ENCODE measurements at places on chromosomes 2 and 18.

DNA sequence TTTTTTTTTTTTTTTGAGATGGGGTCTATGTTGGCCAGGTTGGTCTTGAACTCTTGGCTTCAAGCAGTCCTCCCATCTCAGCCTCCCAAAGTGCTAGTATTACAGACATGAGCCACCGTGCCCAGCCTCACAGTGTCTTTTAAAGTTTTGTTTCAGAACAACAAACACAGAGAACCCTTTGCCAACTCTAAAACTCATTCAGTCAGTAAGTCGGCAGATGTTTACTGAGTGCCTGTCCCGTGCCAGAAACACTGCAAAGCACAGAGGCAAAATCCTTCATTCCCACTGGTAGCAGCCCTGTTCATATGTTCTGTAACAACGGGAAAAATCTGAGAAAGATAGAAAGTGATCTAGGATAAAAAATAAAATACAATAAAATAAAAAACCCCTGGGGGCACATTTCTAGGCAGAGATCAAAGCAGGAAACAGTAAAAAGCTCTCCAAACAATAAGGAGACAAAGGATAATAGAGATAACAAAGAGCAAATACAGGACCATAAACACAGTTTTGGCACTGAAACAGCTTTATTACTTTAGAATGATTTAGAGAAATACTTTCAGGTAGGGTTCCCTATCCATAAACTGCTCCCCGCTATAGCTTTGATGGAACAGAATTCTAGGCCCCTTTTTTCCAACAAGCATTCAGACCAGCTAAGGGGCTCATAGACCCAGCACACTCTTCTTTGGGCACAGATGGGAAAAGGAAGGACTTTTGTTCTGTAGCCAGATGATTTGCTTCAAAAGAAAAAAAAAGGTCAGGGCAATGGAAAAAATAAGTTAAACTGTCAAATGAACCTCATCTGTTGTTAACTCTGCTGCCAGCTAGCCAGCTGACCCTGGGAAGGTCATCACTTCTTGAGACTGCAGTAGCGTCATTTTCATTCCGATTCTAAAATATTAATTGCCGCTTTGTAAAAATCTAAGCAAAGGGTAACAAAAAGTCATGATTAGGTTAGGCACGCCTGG is 212.3 kb downstream of the CDH20 start:
- no peak for DNase-seq

- no peak for DNase-seq
These were observed 111.8 kb downstream of the B3GNT2 start for GRCh38 chr2:62307469-62308389.

DNA sequence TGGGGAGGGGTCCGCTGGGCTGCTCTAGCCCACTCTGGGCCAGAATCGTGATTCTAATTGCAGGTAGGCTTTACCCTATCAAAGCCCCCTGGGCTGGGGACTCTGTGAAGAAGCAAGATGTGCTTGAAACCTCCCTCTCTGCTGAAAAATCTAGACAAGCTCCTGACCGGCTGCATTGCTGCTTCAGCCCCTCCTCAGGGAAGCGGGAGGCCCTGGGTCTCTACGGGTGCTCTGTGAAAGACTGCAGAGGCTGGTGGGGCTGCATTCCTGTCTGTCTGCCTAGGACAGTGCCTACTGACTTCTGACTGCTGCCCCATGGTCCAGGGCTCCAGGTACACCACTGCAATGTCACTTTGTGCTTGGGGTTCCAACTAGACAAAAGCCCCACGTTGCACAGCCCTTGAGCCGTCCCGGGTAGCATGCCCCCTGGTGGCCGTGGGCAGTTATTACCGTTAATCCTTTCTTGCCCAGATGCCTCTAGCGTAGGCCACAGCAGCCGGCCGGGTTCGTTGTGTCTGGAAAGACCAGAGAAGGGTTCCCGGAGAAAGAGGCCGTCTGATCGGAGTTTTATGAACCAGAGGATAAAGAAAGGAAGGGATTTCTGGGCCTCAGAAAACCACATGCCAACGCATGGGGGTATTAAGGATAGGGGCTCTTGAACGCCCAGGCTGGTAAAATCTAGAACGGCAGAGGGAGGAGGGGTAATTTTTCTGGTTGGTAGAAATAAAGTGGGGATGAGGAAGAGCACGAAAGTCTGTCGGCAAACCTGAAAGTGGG is 15.9 kb upstream of the C1QL2 start:
- DNase-seq, result peak; percentile 13

DNA sequence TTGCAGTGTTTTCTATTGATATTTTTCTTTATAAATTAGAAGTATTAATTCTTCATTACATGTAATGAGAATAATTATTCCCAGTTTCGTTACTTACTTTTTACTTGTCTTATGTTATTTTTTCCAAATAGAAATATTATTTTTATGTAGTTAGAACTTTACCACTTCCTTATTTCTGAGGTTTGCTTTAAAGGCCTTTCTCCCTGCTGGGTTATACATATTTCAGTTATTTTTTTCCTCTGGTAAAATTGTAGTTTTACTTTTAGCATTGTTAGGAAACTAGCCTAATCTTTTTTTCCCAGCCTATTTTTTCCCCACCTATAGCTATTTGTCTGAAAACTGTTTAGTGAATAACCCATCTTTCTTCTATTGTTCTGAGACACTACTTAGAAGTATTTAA is 17.1 kb downstream of the RNF144A start:
- DNase-seq, result no peak

DNA sequence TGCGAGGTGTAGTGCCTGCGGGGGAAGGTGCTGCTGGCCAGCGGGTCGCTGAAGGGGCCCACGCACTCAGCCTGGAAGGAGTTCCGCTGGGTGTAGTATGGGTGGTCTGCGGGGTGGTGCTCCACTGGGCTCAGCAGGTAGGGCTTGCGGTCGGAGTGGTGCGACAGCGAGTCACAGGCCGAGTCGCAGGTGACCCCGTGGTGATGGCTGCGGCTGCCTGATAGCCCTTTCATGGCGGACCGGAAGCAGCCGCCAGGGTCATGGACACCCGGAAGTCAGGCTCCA is 429.8 kb downstream of the TGIF1 start:
- DNase-seq, result no peak

DNA sequence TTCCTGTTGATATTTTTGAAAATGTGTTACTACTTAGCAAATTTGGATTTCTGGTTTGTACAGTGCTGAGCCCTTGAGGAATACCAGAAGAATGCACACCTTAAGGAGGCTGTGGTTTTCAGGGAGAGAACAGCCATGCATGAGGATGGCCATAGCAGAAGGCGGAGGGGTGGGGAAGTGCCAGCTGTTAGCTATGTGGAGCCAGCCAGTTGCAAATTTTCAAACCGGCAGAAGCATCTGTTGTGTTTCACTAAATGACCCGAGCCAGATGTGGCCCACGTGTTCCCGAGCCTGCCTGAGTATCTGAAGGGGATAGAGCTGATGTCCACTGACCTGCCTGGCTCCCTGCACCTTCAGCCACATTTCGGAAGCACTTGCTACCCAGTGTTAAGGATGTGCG is 16.4 kb upstream of the RBM44 start:
- no peak for DNase-seq

GRCh38 chr2:65059071-65059470 is 2.9 kb downstream of the CEP68 start:
- no peak for DNase-seq

GRCh38 chr18:6543330-6543908 is 128.7 kb upstream of the L3MBTL4 start:
- no peak for DNase-seq

- no peak for DNase-seq
These were observed 227.2 kb upstream of the KLHL29 start for GRCh38 chr2:23157812-23158211.

DNA sequence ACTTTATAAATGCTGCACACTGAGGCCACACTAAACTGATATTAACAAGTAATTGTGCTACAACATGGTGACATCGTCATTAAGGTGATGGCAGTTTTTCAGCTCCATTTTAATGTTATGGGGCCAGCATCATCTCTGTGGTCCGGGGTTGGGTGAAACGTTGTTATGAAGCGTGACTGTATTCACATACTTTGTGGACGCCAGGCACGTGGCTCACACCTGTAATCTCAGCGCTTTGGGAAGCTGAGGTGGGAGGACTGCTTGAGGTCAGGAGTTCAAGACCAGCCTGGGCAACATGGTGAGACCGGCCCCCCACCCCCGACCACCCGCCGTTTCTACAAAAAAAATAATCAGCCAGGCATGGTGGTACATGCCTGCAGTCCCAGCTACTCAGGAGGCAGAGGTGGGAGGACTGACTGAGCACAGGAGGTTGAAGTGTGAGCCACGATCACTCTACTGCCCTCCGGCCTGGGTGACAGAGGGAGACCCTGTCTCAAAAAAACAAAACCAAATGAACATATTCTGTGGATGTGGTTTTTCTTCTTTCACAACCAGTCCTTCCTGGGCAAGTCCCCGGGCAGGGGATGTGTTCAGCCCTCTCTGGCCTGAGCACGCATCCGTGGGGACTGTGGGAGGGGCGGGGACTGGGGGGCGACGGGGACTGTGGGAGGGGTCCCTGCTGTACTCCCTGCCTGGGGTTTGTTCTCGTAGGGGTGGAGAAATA is 12.9 kb upstream of the GAL3ST2 start:
- no peak for DNase-seq

GRCh38 chr18:28995319-28995718 is 818.4 kb upstream of the CDH2 start:
- DNase-seq, result no peak

- no peak for DNase-seq
These were observed 104.2 kb downstream of the CCDC85A start for GRCh38 chr2:56287974-56288373.

DNA sequence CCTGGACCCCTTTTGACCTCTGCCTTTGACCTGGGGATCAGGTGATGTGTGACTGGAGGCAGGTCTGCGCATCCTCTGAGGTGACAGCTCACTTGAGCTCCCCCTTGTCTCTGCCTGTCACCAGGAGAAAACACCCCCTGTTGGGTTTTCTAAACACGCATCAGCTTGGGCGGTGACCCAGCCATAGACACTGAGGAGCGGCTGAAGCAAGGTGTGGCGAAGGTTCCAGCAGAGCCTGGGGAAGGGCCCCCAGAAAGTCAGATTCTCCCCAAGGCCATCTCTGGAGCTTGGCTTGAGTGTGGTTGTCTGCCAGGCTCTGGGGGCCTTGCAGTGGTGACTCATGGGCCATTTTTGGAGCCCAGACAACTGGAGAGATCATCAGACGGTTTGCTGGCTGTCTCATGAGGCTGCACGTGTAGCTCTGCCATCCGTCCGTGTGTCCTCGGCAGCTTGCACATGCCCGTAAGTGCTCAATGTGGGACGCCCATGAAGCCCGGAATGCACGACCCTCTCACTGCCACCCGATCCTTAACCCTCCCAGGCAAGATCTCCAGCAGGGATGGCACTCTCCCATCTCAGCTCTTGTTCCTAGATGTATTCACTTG is 29.4 kb downstream of the SIX3 start:
- no peak for DNase-seq

DNA sequence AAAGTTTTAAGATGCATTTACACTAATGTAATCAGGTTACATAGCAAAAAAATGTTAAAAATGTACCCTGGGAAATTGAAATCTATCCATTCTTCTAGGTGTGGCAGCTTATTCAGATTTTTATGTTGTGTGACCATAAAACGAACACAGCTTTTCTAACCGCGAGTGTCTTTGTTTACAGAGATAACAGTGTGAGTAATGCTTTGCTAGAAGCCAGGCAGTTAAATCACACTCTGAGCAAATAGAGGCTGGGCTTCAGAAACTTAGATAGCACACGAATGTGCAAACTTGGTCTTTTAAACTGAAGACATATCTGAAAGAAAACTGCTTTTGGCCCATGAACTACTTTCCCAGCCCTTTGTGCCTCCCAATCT is 116.1 kb downstream of the SPTBN1 start:
- DNase-seq, result no peak

- no peak for DNase-seq
These were observed 31.5 kb upstream of the PDIA6 start for GRCh38 chr2:10844097-10844496.

DNA sequence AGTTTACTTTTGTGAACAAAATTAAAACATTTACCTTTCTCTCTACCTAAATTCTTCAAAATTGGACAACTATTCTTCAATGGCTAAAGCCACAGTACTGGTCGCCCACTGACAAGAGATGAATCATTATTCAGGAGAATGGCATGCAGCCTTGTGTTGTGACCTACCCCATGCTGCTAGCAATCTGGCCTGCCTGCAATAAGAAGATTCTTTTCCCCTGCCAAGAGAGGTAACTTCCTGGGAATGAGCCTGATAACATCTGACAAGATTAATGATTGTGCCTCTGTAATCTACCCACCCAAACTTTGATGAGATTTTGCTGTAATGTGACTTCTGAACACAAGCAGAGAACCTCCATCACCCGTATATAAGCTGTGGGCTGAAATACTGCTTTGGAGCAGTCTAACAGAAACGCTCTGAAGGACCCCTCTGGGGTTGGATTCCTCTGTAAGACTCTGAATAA is 47.0 kb upstream of the ST3GAL5 start:
- no peak for DNase-seq

DNA sequence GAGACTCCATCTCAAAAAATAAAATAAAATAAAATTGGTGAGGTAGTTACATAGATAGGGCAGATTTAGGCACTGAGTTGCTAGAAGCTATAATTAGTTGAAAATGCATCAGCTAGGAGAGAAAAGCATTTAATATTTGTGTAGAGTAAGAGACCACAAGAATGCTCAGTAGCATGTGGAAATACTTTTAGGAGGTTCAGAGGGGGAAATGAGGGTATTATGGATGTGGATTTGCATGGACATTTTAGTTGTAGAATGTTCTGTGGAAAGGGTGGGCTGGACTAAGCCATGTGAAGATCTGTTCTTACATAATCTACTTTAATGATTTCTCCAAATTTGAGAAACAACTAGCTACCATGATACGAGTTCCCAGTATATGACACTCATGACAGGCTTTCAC is 95.5 kb downstream of the ATP9B start:
- no peak for DNase-seq

DNA sequence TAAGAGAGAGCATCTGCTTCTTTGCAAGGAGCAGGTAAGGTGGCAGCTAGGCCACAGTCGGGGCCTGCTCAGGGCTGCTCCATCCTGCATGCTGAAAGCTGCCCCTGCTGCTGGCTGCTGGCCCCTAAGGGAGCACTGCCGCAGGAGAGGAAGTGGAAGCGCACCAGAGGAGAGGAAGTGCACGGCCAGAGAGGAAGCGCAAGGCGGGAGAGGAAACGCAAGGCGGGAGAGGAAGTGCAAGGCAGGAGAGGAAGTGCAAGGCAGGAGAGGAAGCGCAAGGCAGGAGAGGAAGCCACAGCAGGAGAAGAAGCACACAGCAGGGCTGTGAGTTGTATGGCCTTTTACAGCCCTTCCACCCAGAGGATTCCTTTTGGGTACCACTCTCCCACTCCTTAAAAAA is 539.0 kb upstream of the TNP1 start:
- no peak for DNase-seq

- no peak for DNase-seq
These were observed 53.8 kb downstream of the CTAGE1 start for GRCh38 chr18:22363867-22364463.

DNA sequence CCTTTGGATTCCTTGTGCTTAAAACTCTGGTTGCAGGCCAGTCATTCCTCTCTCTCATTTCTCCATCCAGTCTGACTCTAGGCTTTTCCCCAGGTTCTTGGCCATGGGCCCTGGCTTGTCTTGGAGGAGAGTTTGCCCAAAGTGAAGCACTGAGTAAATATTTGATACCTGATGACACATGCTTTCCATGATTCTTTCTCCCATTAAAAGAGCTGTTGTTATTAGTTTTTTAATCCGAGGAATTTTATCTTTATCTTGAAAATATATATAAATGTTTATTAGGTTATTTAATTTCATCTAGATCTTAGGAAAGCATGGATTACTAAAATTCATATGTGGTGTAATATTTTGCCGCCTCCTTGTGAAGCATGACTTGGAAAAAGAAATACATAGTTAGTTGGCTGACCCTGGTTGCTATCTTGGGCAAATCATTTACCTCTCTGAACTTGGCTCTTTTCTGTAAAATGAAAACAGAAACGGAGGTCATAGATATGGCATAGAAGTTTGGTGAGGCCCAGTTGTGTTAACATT is 650.1 kb downstream of the SLC4A3 start:
- DNase-seq, result no peak

Data from stimulated activated CD8-positive, alpha-beta memory T cell treated with anti-CD3 and anti-CD28 coated beads, Interleukin-4, amount 100 ng/mL, for 4 hours (primary cell).